ENCODE measurements at places on chromosomes 7 and 10. TPM values are rescaled to one million over a fixed set of nuclear protein-coding genes. Genes with fewer than 3 reads are reported as not detected.

The LIPM gene
- polyA plus RNA-seq, result not detected

The SEMA3E gene
- not detected for polyA plus RNA-seq

The DBNL gene
- 321 TPM for polyA plus RNA-seq

The CYP26C1 gene
- polyA plus RNA-seq, result not detected

The TFPI2 gene
- polyA plus RNA-seq, result not detected

Measured in CD14-positive monocyte (primary cell).